Panc1 (cell line): ENCODE measurements at places on chromosomes 6 and 20.

- no peak for DNase-seq
Measured at GRCh38 chr6:53837865-53838769, 43.3 kb downstream of the LRRC1 start.

DNA sequence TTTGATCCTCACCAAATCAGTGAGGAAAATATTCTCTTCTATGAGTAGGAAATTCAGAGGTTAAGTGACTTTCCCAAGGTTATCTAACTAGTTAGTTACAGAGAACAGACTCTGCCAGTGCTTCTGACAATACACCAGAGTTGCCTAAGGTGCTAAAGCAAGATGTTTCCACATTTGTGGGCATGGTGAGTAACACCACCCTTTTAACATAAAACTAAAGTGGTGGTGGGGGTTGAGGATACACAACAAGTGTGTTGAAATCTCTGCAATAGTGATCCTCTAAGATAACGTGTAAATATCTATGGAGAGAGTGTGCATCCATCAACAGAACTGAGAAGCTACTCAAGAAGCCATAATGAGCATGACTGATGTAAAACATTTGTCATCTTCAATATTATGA is 11.7 kb downstream of the VNN2 start:
- DNase-seq = no peak

- DNase-seq = no peak
Measured at GRCh38 chr6:1143655-1144054, 168.2 kb upstream of the FOXQ1 start.

DNA sequence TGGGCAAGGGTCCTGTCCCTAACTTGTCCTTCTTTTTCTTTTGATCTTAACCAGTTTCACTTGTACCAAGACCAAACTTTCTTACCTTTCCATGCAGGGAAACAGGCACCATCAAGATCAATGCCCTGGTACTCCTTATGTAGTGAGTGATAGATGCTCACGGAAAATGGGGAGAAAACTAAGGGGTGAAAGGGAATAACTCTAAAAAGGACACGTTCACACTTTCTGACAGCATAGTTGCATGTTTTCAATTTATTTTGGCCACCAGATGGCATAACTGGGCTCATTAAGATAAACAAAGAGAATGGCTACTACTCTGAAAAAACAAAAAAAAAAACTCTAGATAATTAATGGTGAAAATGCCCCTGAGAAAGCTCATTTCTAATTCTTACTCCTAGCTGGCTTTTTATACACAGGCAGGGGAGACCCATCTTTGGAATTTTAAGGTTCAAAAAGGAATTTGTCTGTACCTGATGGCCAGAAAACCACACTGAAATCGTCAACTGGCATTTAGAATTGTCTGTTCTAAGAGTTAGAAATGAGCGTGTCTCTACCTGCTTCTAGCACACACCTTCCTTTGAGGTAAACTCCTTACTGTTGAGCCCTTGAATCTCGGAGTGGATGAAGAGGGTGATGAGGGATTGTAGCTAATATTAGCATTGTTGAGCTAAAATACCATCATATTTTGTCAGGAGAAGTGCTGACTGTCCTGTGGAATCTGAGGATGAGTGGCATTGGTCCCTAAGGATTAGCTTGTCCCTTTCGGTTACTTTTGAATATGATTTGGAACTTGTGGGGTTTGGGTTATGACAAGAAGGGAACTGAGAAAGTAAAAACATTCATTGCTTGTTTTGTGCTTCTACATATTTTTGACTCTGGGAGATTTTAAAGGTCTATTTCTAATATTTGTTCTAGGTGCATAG is 62.2 kb upstream of the DDR1 start:
- DNase-seq = no peak

DNA sequence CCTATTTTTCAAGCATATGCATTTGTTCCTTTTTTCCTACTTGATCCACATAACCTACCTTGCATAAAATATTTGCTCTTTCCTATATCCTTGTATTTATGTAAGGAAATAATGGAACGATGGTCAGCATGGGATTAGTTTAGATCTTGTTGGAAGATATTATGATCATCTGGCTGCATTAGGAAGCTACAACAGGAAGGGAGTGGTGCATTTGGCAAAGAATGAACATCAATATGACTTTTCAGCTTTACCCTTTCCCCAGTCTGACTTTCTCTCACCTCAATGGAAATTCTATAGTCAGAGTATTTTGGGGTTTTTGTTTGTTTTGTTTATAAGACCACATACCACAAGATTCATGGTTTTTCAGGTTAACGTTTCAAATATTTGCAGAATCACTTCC is 66.0 kb downstream of the HS3ST5 start:
- no peak for DNase-seq

DNA sequence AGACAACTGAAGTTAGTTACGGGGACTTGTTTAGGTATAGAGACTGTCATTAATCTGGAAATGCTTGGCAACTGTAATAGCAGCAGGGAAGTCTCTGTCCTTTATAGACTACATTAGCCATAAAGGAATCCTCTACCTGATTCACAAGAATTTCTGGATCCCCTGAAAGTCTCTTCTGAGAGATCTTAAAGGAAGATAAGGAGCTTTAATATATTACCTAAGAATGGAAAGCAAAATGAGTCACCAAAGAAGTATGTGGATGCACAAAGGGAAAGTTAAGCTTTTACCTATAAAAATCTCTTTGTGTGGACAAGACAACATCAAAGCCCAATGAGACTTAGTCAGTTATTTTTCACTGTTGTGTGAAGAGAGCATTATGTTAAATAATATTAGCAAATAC is 92.2 kb upstream of the RSPO3 start:
- DNase-seq = no peak

DNA sequence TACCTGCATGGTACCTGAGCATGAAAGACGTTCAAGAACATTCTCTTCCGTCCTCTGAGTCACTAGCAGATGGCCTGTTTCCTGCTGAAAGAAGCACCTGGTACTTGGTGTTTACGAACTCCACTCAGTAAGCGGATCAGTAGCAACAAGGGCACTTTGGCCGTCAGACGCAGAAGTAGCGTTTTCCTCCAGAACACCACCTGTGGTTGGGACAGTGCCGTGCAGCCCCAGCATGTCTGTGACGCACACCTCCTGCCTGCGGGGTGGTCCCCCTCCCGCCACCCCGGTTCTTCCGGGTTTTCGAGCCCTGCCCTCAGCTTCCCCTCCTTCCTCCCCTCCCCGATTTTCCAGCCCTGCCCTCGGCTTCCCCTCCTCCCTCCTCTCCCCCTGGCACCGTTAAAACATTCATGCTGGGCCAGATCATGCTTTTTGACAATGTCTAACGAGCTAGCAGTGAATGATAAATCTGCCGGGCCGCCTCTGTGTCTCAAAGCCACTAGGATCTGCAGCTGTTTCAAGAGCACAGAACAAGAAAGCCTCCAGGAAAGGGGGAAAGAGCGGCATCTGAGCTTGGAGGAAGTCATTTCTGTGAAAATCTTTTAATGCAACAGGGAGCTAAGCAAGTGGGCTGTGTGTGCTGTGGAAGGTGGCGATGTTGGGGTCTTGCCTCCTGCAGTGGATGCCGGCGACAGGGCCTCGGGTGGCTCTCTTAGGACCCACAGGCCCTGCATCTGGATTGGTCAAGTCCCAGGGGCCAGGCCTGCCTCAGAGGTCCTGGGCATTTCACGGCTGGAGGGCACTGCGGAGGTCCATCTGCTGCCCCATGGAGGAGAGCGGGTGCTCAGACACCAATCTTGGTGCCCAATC is 207.9 kb downstream of the ERMARD start:
- DNase-seq = no peak

DNA sequence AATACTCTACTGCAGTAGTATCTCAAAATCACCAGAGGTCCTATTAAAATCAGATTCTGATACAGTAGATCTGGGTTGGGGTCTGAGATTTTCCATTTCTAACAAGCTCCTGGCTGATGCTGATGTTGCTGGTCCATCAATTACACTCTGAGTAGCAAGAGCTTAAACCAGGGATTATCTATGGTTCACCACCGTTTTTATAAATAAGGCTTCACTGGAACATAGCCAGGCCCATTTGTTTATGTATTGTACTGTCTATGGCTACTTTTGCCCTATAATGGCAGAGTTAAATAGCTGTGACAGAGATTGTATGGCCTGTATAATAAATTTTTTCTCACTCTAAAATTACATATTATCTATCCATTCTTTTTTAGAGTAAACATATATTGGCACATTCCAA is 53.0 kb downstream of the NUDT3 start:
- DNase-seq = no peak

DNA sequence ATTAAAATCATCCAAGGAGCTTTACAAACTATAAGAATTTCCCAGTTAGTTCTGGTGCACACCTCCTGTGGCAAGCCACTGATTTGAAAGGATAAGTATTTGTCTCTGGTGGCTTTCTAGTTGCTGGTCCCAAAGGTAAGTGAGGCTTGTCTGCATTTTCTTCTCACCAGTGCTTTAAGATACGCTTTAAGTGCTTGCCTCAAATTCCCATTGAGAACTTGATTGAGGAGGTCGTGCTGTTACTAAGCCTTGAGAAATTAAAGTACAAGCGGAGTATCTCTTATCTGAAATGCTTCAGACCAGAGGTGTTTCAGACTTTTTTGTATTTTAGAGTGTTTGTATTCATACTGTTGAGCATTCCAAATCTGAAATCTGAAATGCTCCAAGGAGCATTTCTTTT is 29.9 kb upstream of the MYO6 start:
- no peak for DNase-seq

- no peak for DNase-seq
Measured at GRCh38 chr6:131692031-131692430, 9.2 kb downstream of the OR2A4 start.

DNA sequence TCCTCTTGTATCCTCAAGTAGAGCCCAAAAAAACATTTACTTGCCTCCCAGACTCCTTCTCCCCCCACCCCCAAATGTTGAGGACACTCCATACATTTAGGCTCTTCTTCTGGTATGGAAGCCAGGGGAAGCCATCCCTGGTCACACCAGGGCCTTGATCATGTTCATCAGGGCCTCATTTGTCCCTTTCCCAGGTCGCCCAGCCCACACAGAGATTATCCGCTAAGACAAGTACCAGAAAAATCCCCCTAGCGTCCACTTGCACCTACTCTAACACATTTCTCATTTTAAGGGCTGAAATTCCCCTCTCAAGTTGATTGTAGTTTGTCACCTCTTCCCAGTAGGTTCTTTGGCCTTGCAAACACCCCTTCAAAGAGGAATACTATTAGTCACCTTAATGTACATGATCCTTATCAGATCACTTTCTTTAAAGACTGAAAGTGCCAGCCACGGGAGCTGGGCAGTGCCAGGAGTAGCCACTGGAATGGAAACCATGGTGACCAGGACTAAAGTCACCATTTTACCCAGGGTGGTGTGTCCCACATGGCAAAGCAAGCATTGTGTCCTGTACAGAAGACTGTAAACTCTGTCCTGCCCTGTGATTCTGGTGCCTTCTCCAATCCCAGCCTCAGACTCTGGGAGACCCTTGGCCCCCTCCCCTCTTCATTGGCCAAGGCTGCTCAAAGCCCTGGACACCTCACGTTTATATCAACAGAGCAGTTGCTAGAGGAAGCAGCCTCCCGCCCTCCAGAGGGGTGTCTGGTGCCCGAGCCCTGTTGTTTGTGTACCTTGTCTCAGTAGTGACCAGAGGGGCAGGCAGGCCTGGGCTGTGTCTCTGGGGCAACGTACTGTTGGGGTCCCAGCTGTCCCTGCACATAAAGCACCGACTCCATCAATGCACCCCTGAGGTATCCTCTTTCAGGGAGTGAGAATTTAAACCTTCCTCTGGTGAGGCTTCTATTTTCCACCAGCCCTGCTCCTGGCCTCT is 5.0 kb upstream of the APOBEC2 start:
- no peak for DNase-seq

DNA sequence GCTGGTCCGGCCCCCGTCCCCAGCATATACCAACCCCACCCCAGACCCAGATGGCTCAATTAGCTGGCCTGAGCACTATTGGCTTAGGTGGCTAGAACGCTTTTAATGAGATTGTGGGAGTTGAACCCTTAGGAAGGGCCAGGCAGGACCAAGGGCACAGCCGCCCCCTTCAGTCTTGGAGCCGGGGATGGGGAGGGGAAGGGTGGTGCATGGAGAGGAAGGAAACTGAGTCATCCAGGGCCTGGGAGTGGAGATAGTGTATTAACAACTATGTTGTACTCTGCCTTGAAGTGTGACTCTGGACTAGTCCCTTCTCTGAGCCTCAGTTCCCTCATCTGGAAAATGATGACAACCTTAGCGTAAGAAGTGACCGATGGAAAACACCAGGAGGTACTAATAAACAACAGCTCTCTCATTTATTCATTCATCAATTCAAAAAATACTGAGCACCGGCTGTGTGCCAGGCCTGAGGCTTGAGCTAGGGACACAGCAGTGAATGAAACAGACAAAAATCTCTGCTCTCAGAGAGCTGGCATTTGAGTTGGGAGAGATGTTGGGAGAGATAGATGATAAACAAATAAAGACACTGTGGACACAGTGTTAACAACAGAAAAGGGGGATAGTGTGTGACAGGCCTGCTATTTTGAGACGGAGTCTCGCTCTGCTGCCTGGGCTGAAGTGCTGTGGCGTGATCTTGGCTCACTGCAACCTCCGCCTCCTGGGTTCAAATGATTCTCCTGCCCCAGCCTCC is 11.5 kb downstream of the PEDS1 start:
- DNase-seq = no peak

GRCh38 chr6:29596381-29596900 is 11.5 kb downstream of the OR2H2 start:
- DNase-seq = no peak

DNA sequence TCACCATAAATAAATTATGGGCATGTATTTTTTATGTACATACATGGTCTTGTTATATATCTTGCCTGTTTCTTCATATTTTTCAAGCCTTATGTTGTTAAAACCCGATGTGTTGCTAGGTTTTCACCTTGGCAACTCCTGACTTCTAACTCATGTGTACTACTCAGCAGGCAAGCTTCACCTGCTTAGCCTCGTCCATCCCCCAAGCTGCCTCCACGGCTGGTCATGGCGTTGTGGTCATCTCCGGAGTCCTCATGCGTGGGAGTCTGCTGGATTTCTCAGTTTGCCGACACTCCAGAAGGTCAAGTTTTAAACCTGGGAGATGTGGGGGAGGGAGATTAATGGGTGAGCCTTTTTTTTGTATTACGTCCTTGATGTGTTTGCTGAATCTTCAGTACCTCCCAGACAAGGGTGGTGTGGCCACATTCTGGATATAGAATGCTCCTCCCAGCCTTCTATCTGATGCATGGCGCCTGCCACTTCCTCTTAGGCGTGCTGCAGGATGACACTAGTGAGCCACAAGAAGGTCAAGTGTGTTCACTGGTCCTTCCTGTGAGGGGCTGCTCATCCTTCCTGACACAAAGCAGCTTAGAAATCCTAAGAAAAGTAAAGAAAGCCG is 26.6 kb upstream of the EDN3 start:
- DNase-seq = no peak

- no peak for DNase-seq
Measured at GRCh38 chr6:166336847-166337246, 5.5 kb downstream of the SFT2D1 start.

GRCh38 chr6:78308025-78308424 is 559.3 kb upstream of the IRAK1BP1 start:
- no peak for DNase-seq
